ENCODE measurements at places on chromosomes 1 and 21.

GRCh38 chr1:61011561-61012263, 70.6 kb upstream of the NFIA start:
- no peak for DNase-seq

DNA sequence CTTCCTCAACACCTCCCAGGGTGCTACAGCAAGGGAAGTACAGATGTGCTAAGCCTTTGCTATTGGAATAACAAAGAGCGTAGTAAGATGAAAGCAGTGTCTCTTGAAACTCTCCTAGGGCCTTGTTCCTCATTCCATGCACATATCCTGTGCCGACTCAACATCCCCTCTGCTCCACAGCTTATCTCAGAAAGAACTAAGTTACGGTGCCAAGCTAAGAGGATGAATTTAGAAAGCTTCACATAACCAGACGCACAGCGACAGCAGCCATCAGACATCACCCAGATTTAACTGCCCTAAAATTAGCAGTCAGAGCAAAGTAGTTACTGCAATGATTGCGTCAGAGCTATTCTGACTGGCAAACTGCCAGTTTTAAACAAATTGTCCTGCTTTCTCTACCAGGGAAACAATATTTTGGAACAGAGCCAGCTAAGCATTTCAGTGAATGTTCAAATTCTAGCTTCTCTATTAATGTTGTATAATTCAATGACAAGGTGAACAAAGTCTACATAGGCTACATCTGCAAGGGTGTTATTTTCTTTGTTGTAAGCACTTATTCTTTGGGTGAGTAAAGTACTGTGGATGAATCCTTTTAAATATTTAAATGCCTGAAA, 9.5 kb downstream of the SIPA1L2 start:
- no peak for DNase-seq

DNA sequence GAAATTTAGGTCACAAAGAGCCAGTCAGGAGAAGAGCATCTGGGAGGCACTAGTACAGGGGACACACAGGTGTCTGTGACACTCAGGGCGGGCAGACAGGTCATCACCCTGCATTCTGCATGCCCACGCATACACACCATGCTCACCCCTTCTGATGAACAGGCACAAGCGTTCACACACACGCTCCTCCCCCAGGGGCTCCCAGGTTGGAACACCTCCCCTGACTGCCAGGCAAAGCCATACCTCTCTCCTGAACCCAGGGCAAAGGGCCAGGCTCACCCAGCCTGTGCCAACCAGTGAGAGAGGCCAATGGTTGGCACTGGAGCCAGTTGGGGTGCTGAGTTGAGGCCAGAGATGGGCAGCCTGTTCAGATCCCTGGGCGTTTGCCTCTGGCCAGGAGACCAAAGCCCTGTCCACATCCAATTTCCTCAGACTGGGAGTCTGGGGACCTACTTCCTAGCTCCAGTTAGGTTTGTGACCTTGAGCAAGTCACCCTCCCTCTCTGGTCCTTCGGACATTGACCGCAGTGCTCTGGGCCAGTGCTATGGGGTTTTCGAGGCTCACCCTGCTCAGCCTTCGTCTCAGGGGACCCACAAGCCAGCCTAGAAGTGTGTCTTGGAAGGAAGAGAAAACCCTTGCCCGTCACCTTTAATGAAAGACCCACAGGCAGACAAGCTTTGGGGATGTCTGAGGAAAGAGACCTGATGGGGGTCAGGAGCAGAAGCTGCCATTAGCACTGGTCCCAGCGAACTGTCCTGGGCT, 5.8 kb upstream of the LAD1 start:
- no peak for DNase-seq

GRCh38 chr1:235642943-235643371, 6.6 kb downstream of the GNG4 start:
- DNase-seq: no peak

GRCh38 chr1:36484099-36484498, 1.4 kb upstream of the CSF3R start:
- DNase-seq: no peak

GRCh38 chr1:237814319-237814924, 76.3 kb downstream of the ZP4 start:
- no peak for DNase-seq

GRCh38 chr1:157044326-157044725, 1.2 kb downstream of the ARHGEF11 start:
- DNase-seq: no peak

- peak; percentile 39 for DNase-seq
These were observed 120.3 kb downstream of the PPIAL4G start for GRCh38 chr1:148362626-148363438.

- DNase-seq: no peak
These were observed 6.1 kb upstream of the CROCC start for GRCh38 chr1:16915627-16915973.

GRCh38 chr1:92031281-92032110, 1.7 kb downstream of the EPHX4 start:
- no peak for DNase-seq

GRCh38 chr1:192167911-192168700, 9.8 kb downstream of the RGS18 start:
- no peak for DNase-seq

- DNase-seq: no peak
These were observed 332.1 kb downstream of the PTPRC start for GRCh38 chr1:198970916-198971315.

DNA sequence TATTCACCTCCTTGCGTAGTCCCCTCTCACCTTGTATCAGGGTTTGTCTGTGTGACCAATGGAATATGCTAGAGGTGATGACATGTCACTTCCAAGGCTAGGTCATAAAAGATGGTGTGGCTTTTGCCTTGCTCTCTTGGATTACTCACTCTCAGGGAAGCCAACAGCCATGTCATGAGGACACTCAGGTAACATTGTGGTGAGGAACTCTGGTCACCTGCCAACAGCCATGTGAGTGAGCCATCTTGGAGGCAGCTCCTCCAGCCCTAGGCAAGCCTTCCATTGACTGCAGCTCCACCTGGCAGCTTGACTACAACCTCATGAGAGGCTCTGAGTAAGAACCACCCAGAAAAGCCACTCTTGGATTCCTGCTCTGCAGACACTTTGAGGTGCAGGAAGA, 11.0 kb upstream of the HEYL start:
- DNase-seq: no peak

- DNase-seq: no peak
These were observed 37.0 kb upstream of the CAMK1G start for GRCh38 chr1:209546390-209547085.

GRCh38 chr1:10538646-10539355, 64.1 kb downstream of the PEX14 start:
- DNase-seq: no peak

DNA sequence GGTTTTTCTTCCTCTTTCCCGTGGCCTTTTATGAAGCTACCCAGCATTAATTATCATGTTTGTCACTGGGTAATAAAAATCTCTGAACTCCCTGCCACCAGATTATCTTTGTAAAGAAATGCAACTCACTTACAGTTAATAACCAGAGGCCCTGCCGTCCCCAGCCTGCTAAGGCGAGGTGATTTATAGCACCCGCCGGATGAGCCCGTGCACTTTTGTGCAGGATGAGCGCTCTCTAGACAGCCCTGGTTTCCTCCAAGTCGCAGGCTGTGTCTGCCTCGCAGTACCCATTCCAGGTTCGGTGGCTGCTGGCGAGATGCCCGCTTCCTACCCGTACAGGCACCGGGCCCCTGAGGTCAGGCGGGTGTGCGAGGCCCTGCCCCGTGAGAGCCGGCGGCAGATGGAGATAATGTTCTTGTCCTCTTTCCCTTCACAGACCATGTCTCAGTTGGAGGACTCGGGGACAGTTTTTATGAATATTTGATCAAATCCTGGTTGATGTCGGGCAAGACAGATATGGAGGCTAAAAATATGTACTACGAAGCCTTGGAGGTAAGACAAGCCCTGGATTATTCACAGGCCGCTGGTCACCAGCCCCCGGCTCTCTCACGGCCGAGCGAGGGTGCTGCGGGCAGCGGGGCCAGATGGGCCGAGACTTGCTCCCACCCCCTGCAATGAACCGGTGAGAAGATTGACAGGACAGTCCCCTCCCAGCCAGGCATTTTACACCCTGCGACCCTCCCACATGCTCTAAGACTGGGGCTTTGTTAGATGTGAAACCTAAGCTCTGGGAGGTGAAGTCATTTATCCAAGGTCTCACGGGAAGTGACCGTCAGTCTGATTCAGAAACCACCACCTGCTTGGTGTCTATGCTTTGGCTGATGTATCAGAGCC, 28.5 kb upstream of the SELENON start:
- no peak for DNase-seq

GRCh38 chr1:218350801-218351266, 5.7 kb downstream of the TGFB2 start:
- DNase-seq: no peak

DNA sequence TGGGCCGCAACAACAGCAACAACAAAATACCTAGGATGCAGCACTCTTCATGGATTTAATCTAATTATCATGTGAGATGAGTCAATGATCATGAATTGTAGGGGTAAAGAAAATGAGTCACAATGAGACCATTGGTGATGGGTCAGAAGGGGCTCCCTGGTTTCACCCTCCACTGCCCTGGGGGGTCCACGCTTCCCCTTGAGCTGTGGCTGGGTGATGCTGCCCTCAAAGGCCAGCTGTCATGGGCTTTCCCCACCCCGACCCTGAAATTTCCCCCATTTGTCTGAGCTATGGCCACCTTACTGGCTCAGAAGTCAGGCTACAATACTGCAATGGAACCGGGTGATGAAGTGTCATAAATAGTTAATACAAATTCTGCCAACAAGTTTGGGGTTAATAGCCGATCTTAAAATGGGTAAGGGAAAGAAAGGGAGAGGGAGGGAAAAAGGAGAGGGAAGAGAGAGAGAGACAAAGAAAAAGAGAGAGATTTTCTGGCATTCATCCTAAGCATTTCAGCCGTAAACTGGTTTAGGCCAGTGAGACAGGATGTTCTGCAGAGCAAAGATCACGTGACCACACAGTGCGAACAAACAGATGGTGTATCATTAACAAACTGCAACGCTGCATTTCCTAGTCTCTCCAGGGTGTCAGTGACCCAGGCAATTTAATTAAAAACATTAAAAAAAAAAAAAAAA, 143.4 kb upstream of the ERRFI1 start:
- DNase-seq: no peak

DNA sequence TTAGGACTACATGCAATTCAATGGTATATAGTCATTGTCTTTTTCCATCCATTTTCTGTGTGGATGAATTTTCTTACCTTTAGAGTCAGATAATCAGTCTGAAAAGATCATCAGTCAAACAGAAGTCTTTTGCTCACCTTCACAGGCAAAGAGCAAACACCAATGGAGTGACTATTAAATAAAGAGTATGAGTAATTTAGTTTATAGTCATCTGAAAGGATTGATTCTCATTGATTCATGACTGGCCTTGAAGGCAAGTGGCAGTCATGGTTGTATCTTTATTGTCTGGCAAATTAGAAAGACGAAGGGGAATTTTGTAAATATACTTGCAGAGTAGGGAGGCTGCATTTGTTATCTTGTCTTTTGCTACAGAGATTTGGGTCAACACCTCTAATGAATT, 89.9 kb downstream of the EPB41 start:
- no peak for DNase-seq

GRCh38 chr1:30713311-30713710, 10.1 kb downstream of the MATN1 start:
- no peak for DNase-seq

GRCh38 chr1:227330279-227331076, 12.2 kb upstream of the CDC42BPA start:
- DNase-seq: no peak

- no peak for DNase-seq
These were observed 9.9 kb upstream of the LMO4 start for GRCh38 chr1:87318806-87319205.

DNA sequence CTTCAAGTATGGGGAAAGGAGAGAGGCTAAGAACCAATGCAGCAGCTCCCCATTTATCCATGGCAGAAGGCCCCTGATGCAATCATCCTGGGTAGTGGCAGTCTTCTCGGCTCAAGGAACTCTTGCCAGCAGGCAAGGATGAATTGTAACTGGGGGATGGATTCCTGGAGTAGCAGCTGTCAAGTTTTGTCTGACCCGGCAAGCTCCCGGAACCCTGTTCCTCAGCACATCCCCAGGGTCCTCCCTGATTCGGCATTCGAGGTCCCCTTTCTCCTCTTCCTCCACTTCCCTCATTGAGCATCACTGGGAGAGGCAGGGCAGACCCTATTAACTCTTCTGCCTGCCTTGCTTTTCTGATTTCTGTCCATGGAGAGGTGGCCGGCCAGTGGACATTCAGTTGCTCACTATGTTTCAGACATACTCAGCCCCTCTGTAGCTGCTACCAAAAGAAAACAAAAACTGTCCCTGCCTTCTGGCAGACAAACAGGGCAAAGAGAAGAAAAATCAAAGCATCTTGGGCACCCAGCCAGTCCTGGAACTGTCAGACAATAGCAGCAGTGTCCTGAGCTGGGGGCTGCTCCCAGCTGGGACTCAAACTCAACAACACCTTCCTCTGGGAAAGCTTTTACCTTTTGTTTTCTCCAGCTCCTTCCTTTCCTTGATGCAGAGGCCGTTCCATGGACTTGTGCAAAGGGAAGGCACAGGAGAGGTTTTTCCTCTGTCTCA, 5.6 kb upstream of the PTCH2 start:
- no peak for DNase-seq

GRCh38 chr1:162772571-162773154, 17.8 kb upstream of the HSD17B7 start:
- no peak for DNase-seq

- no peak for DNase-seq
These were observed 650.7 kb downstream of the KIF26B start for GRCh38 chr1:245805532-245805931.

- no peak for DNase-seq
These were observed 26.7 kb downstream of the BTG3 start for GRCh38 chr21:17585875-17586450.

- DNase-seq: no peak
These were observed 54.3 kb downstream of the ST6GALNAC5 start for GRCh38 chr1:76921590-76921989.

GRCh38 chr1:51421964-51422363, 91.6 kb upstream of the TTC39A start:
- no peak for DNase-seq

- DNase-seq: no peak
These were observed 9.5 kb downstream of the RHEX start for GRCh38 chr1:206062464-206062863.

- no peak for DNase-seq
These were observed 1.8 kb upstream of the CKS1B start for GRCh38 chr1:154972517-154973343.

DNA sequence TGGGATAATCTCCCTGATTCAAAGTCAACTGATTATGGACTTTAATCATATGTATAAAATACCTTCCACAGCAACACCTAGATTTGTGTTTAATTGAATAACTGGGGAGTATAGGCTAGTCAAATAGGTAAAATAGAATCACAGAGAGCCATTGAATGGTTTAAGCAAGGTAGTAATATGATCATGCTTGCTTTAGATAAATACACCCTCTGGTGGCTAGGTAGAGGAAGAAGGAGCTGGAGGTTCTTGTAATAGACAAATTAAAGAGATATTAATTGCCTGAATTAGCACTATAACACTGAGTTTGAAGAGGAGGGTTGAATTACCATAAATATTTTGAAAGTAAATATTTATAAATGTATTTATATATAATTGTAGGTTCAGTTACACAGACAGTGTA, 40.3 kb downstream of the DIRAS3 start:
- no peak for DNase-seq

Measured in stimulated activated CD4-positive, alpha-beta T cell treated with anti-CD3 and anti-CD28 coated beads, TNF-alpha, amount 100 ng/mL, for 1 hour (primary cell).